ENCODE measurements at places on chromosomes 3 and 15. TPM values are rescaled to one million over a fixed set of nuclear protein-coding genes. Genes with fewer than 3 reads are reported as not detected.
A peak's percentile ranks its signal among the peaks of the same experiment; 100 is the strongest.

DNA sequence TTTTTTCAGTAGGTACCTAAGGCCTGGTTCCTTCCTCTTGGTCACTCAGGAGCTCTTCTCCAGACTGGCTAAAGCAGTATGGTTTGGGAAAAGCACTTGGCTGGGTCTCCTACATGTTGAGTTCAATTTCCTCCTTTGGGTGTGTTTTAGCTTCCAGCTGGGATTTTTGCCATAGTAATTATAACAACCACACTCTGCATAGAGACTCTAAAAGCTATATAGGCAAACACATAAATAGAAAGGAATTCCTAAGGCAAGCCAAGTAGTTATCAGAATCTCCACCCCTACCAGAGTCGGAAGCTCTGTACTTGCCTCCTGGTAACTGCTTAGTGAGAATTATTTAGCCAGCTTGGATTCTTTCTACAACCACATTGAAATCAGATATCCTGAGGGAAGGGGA, 48.6 kb downstream of the FOXL2 start:
- DNase-seq, result peak; percentile 31

DNA sequence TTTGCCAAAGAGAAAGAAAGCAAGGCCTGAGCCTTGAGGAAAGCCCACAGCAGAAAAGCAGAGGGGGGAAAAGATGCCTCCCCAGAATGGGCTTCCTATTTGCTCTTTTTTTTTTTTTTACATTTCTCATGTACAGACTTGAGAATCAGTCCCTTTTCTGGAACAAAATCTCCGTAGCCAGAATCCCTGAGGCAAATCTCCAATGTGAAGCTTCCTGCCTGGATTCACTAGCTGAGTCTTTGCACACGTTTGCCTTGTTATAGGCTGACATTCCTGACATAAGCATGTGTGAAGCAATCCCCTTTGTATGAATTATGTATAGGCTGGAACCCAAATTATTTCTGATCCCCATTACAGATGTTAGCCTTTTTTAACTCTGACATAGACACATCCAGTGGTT, 52.2 kb upstream of the ACTL6A start:
- DNase-seq, result no peak

DNA sequence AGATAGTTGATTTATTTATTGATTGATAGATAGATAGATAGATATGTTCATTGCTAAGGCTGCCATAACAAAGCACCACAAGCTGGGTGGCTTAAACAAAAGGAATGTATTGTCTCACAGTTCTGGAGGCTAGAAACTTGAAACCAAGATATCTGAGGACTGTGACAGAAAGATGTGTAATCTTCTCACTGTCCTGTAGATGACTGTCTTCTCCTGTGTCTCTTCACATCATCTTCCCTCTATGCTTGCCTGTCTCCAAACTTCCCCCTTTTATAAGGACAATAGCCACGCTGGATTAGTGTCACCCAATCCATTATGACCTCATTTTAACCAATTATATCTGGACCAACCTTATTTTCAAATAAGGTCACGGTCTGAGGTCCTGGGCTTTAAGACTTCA, 40.9 kb downstream of the GNB4 start:
- DNase-seq, result no peak

DNA sequence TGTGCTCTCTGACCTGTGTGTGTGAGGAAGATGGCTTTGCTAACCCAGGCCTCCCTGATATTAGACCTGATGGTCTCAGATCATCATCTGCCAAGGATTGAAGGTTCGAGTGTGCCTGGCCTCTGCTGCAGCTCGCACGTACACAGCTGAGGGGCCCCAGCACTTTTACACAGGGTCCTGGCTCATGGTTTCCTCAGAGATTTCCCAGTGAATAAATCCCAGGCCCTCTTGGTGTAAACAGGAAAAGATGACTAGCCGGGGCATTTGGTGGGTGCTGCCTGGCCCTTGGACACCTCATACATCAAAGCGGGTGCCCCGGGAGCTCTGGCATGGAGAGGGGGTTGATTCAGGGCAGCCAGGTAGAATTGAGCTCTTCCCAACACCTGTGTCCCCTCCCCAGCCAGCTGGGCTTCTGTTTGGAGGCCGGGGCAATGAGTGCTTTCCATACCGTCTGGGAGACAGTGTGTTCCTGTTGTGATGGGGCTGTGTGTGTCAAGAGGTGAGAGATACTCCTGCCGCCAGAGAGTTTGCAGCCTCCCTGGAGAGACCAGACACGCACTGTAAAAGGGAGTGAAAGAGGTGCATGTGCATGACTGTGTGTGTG, 72.5 kb upstream of the TLE3 start:
- DNase-seq, result no peak

GRCh38 chr15:31598620-31599019, 272.0 kb downstream of the KLF13 start:
- DNase-seq, result no peak

DNA sequence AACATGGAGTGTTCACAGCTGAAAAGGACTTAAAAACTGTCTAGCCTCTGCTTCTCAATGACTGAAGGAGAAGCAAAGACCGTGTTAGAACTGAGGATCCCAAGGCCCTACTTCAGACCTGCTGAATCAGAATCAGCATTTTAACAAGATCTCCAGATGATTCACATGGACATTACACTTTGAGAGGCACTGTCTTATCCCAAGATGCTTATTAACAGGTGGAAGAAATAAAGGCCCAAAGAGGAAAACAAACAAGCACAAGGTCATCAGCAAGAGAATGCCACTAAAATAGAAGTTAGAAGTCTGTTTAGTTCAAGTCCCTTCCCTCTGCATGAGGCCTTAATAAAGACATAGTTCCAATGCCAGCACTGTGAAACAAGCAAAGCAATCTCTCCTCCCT, 191.4 kb upstream of the BCL6 start:
- DNase-seq, result no peak

DNA sequence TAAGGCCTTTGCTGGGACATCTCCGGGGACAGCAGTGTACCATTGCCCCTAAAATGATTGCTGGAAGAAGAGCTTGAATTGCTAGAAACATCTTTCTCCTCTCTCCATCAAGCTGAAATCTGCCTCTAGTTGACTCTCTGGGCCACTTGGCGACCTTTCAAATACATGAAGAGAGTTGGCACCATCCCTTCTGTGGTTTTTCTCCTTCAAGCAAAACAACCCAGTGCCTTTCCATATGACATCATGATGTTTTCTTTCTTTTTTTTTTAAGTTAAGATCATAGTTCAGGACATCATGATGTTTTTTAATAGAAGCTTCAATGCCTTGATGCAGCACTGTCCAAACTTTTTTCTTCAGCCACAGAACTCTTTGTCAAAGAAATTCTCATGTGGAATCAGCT, 144.0 kb upstream of the PTPRG start:
- no peak for DNase-seq

Gene RTP3
- not detected for total RNA-seq

Gene PDZRN3
- not detected for total RNA-seq

Gene FOXL2NB
- total RNA-seq, result 2.3 TPM

Gene LINGO1
- total RNA-seq, result 0.60 TPM
